Activated CD4-positive, alpha-beta memory T cell treated with anti-CD3 and anti-CD28 coated beads for 36 hours (primary cell): ENCODE measurements at places on chromosomes 7 and 10.

GRCh38 chr7:17094963-17095574, 203.4 kb upstream of the AHR start:
- DNase-seq, result no peak

GRCh38 chr10:66748217-66748616, 177.6 kb upstream of the LRRTM3 start:
- no peak for DNase-seq

- no peak for DNase-seq
These were observed 13.6 kb downstream of the HOXA1 start for GRCh38 chr7:27082171-27082570.

DNA sequence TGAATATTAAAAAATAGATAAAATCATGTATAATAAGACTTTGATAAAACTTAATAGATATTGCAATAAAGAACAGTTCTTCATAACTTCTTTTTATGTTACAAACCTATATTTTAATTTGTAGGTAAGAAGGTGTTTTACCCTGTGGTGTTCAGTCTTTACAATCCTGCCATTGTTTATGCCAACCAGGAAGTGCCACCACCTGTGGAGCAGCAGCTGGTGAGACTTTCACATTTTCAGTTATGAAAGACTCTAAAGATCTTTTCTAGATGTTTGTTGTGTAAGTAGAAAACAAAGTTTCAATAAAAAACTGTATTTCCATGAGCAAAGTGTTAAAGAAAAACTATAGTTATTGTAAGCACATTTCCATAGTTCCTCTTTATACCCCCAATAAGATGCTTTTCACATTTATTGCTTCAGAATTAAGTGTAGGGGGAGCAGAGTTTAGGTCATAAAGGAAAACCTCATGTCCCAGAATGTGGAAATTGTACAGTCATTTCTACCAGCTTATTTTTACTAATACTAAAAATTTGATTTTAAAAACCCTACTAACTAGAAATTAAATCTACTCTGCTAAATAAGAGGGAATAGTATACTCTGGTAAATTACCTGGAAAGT, 28.7 kb downstream of the CSGALNACT2 start:
- no peak for DNase-seq

DNA sequence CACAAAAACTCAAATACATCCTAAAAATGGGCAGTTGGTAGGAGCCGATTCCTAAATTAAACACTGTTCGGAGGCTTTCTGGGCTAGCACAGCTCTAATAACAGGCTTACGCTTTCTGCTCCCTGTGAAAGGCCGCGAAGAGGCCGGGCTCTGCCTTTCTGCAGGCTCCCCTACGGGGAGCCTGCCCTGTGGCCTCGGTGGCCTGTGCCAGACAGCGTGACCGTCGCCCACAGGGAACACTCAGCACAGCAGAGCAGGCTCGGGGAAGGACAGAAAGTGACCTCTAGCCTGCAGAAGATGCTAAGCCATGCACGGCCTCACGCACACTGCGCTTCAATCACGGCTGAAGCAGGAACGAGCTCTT, 64.2 kb downstream of the DIP2C start:
- DNase-seq, result no peak
